Ureter (tissue), 1 donor: ENCODE measurements at places on chromosomes 11 and 22. TPM values are rescaled to one million over a fixed set of nuclear protein-coding genes. Genes with fewer than 3 reads are reported as not detected.

GRCh38 chr11:1917523-1918435 lies 1.7 kb upstream of the TNNT3 start:
- no peak for DNase-seq

Gene OSBP
- total RNA-seq = 73.1 TPM

Gene PLEKHA7
- total RNA-seq = 94.4 TPM

GRCh38 chr11:74450318-74450717 lies 17.0 kb downstream of the KCNE3 start:
- DNase-seq = no peak

- no peak for DNase-seq
These were observed 105.6 kb downstream of the SLC1A2 start for GRCh38 chr11:35313760-35314153.

Gene OPCML
- total RNA-seq = 0.10 TPM

GRCh38 chr22:47329727-47330650 lies 567.5 kb downstream of the TBC1D22A start:
- DNase-seq = no peak

Gene FXYD2
- 1.6 TPM for total RNA-seq

DNA sequence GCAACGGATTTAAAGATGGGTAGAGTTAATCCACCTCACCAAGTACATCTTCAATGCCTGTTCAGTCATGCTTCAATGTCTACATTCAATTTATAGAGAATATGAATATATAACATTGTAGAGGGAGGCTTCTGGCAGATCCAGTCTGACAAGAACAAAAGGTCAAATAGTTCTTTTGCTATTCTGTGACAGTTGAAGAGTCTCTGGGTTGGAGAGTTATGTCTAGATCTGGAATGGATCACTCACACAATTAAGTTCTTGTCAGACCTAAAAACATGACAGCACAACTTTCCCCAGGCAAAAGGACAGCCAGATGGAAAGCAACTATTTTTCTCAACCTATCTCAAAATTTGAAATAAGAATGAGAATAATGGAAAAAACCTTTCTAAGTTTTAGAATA lies 15.3 kb upstream of the GAB2 start:
- no peak for DNase-seq

- DNase-seq = no peak
These were observed 38.7 kb upstream of the TSKU start for GRCh38 chr11:76744186-76745043.

DNA sequence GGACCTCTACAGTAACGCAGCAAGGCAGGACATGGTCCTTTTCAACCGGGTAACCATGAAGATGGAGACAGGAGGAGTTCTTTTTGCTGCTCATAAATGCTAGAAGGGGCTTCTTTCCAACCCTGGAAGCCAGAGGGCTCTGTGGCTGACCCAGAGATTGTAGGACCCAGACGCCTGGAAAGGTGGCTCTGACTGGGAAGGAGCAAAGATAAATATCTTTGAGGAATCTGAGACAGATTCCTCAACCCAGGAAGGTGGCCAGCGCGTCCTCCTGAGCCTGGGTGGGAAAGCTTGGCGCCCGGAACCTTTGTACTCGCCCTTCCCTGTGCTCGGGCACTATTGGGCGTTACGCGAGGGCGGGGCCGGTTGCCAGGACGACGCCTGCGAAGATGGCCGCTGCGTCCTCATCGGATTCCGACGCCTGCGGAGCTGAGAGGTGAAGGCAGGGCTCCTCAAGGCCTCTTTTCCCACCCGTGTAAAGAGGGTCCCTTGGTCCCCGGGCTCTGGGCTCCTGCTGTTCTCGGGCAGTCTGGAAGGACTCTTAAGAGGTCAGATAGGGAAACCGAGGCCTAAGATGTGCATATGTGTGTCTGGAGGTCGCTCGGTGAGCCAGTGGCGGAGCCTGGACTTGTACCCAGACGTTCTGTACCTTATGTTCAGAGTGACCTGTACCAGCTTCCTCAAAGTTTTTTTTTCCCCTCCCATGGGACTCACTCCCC lies at the start of gene BBS1:
Gene BBS1 (plus strand): TSS at position 365 of the 719 bp plus-strand sequence. CDS start 25 bp downstream, at position 390.
- DNase-seq = peak; percentile 89

GRCh38 chr11:108196901-108197300 lies 25.5 kb downstream of the NPAT start:
- no peak for DNase-seq

Gene CASP5
- not detected for total RNA-seq

DNA sequence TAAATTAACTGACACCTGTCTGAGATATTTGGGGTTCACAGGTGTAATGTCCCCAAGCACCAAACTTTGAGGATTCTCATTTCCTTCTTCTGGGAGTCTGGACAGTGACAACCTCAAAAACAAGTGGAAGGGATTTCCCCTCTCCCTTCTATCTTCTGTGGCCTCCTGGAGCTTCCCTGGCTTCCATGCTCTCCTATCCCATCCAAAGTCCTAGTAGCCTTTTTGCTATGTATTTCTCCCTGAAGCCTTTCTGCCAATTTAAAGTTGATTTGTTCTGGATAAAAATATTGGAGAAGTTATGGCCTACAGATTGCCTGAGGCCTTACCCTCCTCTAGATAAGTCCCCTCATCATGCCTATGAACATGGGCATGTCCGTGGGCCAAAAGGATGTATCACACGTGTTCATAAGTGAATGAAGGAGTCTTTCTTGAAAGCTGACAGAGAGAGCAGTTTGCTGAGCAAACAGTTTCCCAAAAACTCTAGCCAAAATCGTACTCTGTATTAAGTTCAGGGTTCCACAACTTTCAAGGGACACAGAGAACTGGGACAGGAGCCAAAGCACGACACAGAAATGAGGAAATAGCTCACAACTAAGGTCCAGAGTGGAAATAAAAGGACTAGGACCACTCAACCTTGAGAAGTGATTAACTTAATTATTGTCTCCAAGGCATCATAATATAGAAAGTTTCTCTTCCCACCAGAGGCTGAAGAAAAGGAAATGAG lies 6.7 kb downstream of the HEPACAM start:
- DNase-seq = no peak

Gene MS4A7
- total RNA-seq = 33.2 TPM

DNA sequence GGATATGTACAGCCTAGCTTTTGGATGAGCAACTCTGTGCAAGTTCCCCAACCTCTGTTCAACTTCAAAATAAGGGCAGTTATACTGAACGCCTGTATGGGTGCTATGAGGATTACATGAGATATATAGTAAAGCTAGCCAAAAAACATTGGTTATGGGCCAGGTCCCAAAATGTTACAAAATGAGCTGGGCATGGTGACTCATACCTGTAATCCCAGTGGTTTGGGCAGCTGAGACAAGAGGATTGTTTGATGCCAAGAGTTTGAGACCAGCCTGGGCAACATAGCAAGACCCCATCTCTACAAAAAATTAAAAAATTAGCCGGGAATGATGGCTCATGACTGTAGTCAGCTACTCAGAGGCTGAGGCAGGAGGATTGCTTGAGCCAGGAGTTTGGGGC lies 118.4 kb downstream of the TEAD1 start:
- DNase-seq = no peak
